ENCODE measurements at places on chromosomes 12 and 14.

- DNase-seq, result no peak
Measured at GRCh38 chr12:53624458-53624857, 1.7 kb downstream of the ATF7 start.

DNA sequence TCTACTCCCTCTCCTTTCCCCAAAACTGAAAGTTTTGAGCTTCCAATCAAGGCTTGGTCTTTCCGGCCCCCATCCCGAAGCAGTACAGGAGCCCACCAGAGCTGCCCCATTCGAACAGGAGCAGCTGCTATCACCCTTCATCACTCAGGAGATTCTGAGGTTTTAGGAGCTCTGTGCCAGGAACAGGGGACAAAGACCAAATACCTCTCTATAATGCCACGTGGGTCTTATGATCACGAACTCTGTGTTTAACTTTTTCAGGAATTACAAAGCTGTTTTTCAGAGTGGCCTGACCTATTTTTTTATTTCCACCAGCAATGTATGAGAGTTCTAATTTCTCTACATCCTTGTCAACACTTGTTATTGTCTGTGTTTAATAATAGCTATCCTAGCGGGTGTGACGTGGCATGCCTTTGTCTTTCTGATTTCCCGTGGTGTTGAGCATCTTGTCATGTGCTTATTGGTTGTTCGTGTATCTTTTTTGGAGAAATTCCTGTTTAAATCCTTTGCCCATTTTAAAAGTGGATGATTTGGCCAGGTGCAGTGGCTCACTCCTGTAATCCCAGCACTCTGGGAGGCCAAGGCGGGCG is 21.7 kb downstream of the COA8 start:
- no peak for DNase-seq

- no peak for DNase-seq
Measured at GRCh38 chr12:96872961-96873360, 34.1 kb upstream of the NEDD1 start.

DNA sequence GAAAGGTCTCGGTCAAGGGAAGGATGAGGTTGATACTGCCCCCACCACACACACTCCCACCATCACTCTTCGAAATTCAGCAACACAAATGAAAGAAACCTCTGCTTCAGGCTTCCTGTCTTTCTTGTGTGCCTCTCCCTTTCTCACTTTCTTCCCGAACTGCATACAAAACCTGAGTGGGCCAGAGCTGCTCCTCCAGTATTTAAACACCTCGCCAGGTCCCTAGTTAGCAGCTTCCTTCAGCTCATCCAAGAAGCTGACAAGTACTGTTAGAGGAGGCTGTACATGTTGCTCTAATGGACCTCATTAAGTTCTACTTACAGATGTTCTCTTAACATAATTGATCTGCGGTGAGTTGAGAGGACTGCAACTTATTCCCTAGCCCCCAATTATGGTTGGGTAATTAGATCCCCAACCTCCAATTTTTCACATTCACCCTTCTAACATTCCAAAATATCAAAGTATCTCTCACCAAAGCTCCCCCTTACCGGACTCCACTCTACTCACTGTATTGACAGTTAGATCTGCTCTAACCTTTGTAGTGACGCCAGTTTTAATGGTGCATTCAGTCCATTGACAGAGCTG is 4.1 kb upstream of the LMO3 start:
- no peak for DNase-seq

DNA sequence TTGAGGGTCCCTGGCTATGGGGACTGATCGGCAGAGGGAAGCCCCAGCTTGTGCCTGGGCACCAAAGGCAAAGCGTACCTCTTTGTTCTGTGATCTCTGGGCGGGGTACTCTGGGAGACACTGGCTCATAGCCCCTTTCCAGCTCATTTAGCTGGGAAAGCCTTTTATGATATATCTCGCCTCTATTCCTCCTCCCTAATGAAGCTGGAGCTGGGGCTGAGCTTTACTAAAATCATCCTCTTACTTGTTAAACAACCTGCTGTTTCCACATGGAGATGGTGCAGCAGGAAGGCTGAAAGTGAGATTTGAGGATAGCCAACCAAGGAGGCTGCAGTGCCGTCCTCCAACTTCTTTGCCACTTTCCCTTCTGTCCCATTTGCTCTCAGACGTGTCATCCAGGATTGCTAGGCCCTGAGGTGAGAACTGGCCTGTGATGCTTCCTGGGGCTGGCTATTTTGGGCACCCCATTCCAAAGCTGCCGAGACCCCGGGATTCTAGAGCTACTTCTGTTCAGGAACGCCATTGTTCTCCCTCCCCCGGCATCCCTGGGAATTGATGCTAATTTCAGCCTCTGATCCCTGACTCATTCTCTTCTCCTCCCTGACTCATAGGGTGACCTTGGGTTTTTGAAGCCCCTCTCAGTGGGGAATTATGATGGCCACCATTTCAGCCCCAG is 16.0 kb downstream of the PDE1B start:
- no peak for DNase-seq

DNA sequence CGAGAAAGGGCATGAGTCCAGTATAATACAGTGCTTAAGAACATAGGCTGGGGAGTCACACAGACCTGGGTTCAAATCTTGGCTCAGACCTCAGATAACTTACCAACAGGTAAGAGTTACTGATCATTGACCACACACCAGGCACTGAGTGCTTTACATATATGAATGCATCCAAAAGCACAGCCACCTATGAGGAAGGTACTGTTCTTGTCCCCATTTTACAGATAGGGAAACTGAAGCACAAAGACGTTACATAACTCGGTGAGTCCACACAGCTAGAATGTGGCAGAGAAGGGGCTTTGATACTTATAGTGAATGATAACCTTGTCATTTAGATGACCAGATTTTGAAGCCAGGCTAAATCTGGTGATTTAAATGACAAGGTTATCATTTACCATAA is 27.6 kb downstream of the FAIM2 start:
- no peak for DNase-seq

DNA sequence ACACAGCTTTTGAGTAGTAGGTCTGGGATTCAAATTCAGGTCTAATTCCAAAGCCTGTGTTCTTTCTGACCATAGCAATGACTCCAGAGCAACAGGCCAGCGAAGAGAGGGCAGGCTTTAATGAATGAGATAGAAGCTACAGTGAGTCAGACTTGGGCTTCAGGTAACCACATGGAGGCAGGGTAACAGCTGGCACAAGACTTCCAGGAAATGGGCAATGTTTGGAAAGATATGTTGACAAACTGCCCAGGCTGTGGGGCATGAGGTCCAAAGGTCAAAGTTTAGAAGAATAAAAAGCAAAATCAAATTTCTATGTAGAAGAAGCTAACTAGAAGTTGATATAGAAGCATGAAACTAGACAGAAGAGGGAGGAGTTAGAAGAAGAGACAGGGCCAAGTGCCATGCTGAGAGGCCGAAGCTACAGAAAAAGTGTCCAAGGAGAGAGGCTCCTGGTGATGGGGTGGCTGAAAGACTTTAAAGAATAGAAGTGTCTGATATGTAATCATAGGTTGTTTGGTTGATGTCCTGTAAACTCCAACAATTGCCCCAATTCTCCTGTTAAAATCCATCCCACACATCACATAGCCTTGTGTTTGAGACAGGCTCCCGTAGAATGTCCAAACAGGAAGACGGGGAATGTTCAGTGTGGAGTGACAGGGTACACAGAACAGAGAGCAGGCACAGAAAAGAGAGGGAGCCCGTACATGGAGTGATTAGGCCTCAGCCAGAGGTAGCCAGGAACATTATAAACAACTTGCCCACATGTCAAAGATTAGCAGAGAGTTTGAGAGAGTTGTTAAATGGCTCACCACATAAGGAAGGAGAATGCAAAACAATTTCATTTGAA is 384.7 kb downstream of the CCDC91 start:
- DNase-seq, result no peak

- no peak for DNase-seq
Measured at GRCh38 chr14:77109656-77110055, 11.6 kb downstream of the CIPC start.

- no peak for DNase-seq
Measured at GRCh38 chr14:68543516-68543915, 249.4 kb downstream of the ZFP36L1 start.
